MCF 10A (cell line): ENCODE measurements at places on chromosomes 16 and 17. TPM values are rescaled to one million over a fixed set of nuclear protein-coding genes. Genes with fewer than 3 reads are reported as not detected.

DNA sequence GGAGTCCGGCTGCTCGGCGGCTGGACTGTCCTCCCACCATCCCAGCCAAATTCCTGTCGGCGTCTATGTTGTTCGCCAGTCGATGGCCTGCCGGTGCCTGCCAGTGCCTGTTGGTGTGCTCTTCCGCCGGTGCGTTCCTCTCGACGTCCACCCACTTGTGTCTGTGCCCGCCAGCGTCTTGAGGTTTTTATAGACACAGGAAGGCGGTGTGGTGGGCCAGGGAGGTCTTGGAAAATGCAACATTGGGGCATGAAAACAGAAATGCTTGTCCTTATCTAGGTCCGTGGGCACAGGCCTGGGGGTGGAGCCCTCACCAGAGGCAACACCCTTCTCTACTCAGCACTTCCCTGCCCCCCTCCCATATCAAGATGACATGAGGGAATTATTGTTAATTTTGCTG lies 167.8 kb downstream of the IRF8 start:
- DNase-seq, result no peak

- DNase-seq, result no peak
Observed at GRCh38 chr16:65828296-65828695, 538.2 kb upstream of the CDH5 start.

DNA sequence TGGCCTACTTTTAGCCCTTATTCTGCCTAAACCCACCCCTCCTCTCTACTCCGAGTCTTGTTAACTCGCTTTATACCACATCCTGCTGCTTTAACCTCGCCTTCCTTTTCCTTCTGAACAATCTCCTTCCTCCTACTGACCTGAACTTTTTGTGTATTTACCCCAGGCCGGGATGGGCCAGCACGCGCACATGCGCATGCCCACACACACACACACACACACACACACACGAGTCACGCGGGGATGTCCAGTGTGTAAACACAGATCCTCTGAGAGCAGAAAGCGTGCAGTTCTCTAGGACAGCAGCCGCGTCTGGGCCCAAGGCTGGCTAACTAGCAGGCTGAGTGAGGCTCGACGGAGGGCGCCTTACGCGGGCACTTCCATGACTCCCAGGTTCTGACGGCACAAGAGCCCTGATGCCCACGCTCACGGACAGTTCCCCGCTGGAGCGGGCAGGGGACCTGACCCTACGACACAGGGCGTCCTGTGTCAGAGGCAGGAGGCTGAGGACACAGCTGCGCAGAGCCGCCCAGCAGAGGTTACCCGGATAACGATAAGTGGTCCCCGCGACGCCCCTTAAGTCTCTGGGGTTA lies 610 bp downstream of the PIK3R5 start:
- no peak for DNase-seq

DNA sequence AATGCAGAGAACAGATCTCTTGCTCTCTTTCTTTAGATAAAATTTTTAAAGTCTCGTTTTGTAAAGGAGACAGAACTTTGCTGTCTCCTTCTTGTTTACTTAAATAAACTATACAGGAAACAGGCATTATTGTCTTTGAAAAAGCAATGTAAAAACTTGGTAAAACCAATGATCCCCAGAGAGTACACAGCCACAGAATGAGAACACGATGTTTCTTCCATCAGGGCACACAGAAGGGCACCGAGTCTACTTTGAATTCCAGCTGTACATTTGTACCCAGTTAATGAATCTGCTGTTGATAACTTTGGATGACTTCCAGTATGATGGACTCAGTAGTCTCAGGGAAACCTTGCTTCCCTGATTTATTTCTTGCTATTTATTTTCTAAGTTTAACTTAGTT lies 8.1 kb upstream of the TMEM100 start:
- no peak for DNase-seq

GRCh38 chr16:78390092-78390491 lies 290.6 kb downstream of the WWOX start:
- DNase-seq, result no peak

DNA sequence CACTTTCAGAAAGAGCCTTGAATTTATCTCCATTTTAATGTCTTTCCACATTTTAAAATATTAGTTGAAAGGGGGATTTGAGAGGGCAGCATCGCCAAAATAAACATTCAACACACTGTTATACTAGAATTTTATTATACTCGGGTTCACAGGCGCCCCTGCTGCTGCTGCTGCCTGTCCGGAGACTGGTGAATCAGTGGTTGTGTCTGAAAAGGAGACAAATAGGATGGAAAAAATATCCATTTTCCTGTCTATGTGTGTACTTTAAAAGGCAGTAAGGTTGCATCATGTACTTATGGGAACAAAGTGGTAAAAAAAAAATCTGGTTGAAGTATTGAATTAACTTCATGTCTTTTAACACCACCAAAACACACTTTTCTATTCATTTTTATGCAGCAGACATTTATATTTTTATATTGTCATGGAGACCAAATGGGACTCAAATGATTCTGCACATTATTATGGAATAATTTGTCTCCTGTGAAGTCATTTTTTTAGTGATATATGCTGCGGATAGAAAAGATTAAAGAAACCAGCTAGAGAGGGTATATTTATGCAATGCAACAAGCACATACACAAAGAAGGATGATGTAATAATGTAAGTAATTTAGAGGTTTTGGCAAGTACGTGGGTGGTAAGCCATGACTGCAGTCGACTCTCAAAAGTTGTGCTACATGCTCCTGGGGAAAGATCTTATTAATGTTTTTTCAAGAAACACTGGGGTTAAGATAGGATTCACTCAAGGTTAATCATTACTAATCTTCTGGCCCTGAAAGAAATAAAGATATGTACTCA lies 759.0 kb upstream of the SOX9 start:
- DNase-seq, result peak; percentile 43

The C17orf50 gene
- total RNA-seq, result not detected in 2 replicates

GRCh38 chr17:1273492-1274244 lies 3.4 kb downstream of the BHLHA9 start:
- no peak for DNase-seq

The NPW gene
- total RNA-seq, result 4.9 and 7.7 TPM in 2 replicates

DNA sequence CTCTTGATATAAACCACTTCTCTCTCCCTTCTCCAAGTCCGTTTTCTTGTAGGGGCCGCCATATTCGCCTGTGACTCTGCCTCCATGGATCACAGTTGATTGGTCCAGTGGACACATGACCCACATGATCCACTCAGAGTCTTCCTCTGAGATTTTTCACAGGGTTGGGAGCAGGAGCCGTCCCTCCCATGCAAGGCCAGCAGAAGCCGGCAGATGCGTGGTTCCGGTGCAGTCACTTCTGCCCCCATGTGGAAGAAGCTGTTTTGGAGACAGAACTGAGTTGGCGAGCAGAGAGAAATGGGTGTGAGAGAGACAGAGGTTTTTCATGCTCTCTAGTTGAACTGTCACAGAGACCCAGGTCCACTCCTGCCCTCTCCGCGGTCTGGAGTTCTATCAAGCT lies 83.3 kb downstream of the C16orf95 start:
- DNase-seq, result no peak

The ST6GALNAC1 gene
- not detected in 2 replicates for total RNA-seq

- DNase-seq, result no peak
Observed at GRCh38 chr16:28930652-28931051, 1.1 kb upstream of the CD19 start.

GRCh38 chr17:6532441-6532885 lies 23.9 kb downstream of the PITPNM3 start:
- no peak for DNase-seq

DNA sequence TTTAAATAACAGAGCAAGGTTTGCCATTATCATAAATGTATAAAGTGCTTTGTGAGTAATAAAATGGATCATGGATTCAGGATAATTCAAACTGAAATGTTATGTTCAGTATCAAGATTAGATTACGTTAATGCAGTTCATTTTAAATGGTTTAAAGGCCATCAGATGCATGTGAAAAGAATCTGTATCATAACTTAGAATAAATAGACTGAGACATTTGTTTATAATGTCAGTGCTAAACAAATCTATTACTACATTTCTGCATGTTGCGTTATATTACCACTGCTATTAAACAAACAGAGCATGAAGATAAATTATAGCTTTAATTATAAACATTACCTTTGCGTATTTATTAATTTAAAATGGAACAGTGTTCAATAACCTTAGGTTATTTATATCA lies 160.2 kb downstream of the TOX3 start:
- DNase-seq, result no peak

The HS3ST3A1 gene
- total RNA-seq, result 7.3 and 10.4 TPM in 2 replicates

- no peak for DNase-seq
Observed at GRCh38 chr17:49061524-49061943, 64.3 kb downstream of the IGF2BP1 start.

- DNase-seq, result no peak
Observed at GRCh38 chr16:83705856-83706255, 101.9 kb upstream of the HSBP1 start.

DNA sequence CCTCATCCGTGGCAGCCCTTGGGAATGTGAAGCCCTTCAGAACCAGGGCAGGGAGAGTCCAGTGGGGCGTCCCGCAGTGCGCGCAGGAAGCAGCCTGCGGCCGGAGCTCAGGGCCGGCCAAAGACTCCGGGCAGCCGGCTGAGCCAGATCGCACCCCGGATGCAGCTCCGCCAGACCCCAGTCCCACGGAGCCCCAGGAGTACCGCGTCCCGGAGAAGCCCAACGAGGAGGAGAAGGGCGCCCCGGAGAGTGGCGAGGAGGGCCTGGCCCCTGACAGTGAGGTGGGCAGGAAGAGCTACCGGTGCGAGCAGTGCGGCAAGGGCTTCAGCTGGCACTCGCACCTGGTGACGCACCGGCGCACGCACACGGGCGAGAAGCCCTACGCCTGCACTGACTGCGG lies 6.9 kb downstream of the ZNF205 start:
- no peak for DNase-seq

DNA sequence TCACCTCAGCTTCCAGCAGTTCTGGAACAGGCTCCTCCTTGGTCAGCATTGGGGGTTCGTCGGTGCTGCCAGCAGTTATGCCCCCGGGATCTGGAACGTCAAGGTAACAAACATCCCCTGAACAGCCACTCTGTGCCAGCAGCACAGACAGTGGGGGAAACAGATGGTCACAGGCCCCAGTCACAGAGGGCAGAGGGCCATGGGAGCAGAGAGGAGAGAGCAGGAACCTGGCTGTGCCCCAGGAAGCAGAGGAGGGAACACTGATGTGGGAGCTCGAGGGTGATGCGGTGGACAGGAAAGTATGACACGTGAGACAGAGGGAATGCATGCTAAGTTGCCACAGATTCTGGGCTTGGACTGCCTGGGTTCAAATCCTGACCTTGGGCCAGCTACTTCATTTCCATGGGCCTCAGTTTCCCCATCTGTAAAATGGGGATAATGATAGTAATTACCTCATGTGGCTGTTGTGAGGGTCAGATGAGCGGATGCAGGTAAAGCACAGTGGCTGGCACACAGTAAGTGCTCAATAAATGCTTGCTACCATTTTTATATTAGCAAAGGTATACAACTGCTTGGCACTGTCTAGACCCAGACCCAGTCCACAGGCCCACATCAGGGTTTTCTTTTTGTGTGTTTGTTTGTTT lies 4.9 kb downstream of the BCL7C start:
- no peak for DNase-seq

DNA sequence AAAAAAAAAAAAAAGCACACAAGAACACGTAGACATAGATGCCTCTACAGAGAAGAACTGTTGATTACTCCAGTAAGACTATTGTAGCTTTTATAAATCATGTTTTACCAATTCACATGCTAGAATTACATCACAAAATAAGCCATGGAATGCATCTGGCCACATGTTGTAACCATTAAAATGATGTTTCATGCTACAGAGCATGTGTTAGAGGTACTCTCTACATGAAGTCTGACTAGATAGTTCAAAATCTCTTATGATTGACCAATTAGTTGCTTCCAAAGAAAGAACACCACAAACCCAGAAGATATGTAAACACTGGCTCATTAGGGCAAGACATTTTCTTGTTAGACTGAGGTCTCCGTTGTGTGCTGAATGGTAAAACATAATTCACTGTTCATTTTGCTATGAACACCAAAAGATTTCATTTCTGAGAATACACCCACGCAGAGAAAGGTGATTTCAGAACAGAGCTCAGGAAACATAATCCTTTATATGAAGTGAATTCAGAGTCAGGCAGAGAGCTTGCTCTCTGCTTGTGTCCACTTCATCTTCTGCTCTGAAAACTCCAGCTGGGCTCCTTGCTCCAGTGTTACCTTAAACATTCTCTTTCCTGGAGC lies 411.4 kb upstream of the SOX9 start:
- DNase-seq, result no peak

DNA sequence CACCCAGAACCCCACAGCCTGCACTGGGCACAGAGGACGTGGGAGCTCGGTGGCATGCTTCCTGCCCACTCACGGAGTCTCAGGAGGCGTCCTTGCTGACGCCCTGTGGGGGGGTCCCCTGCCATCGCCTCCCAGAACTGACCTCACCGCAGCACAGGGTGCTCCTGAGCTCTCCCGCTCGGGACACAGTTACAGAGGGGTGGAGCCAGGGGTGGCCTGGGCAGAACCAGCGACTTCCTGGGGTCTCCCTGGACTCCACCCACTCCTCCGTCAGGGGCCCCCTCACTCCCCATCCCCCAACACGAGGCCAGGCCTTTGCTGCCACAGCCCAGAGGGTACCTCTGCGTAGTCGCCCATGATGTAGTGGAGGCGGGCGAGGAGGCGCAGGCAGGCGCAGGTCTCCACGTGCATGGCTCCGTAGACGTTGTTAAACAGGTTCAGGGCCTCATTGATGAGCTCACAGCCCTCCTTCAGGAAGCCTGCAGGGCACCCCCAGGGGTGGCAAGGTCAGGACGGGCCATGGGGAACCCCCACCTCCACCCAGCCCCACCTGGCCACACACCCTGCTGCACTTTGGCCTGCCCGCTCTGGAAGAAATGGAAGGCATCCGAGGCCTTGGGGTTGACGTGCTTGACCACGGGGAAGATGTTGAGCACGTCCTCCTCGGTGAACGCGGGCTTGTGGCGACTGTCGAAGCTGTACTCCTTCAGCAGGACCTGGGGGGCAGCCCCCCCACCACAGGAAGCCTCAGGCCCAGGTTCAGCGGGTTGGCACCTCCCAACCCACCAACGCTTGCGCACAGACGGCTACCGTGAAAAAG lies 17.8 kb downstream of the CLUH start:
- DNase-seq, result no peak

- peak; percentile 69 for DNase-seq
Observed at GRCh38 chr17:66493283-66494019, 191.0 kb downstream of the PRKCA start.

GRCh38 chr17:38731526-38732294 lies 1.6 kb downstream of the CISD3 start:
- DNase-seq, result no peak

GRCh38 chr17:3657874-3658783 lies 10.2 kb downstream of the TAX1BP3 start:
- DNase-seq, result no peak

The ENPP7 gene
- total RNA-seq, result not detected in 2 replicates

The MYH2 gene
- not detected in 2 replicates for total RNA-seq

The TBC1D26 gene
- total RNA-seq, result not detected in 2 replicates

DNA sequence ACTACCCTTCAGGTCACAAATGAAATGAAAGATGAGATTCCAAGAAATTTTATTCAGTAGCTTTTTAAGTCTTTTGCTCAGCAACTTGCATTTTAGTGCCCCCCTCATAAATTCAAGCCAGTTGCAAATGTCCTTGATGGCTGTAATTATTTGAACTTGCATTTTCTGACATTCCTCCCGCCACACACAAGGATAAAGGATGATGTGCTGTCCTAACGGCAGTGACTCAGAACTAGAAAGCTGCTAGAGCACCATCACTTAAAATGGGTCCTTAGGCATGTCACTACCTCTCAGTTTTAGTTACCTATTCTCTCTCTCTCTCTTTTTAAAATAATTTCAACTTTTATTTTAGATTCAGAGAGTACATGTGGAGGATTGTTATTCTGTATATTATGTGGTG lies 306.7 kb downstream of the CNTNAP4 start:
- no peak for DNase-seq

The CCL5 gene
- not detected in 2 replicates for total RNA-seq
